Epithelial cell of alveolus of lung (primary cell): ENCODE measurements at places on chromosomes 7 and 10. TPM values are rescaled to one million over a fixed set of nuclear protein-coding genes. Genes with fewer than 3 reads are reported as not detected.

Gene CPEB3
- total RNA-seq: 0.39 and 0.64 TPM in 2 replicates

Gene KNDC1
- total RNA-seq: 0.80 TPM in 1 of 2 replicates, not detected in the other

Gene MINDY4
- total RNA-seq: 3.9 and 4.2 TPM in 2 replicates

Gene MBL2
- total RNA-seq: not detected in 2 replicates

Gene CTAGE8
- total RNA-seq: 0.08 and 0.26 TPM in 2 replicates

Gene NEBL
- 6.6 and 8.4 TPM in 2 replicates for total RNA-seq
